Breast epithelium (tissue), 4 donors: ENCODE measurements at places on chromosomes 7 and 10. TPM values are rescaled to one million over a fixed set of nuclear protein-coding genes. Genes with fewer than 3 reads are reported as not detected.

DNA sequence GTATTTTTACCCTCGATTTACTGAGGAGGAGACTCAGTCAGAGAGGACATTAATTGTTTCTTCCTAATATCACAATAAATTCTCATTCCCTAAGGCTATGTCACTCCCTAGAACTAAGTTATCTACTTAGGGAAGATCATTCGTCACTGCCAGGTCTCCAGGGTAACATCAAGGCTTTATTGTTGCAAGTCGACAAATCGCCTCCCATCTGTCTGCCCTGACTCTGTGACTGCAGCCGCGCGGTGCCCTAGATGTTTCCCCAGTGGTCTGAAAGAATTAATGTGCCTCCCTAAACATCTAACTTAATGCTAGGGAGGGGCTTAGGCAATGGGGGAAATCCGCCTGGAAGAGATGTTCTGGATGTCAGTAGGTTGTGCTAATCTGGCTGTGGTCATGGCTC lies 558.8 kb upstream of the C7orf33 start:
- no peaks in the 10 kb centered on the region for H3K27me3 ChIP-seq
- no peaks in the 10 kb centered on the region for H3K36me3 ChIP-seq
- H3K4me1 ChIP-seq = no peaks in the 10 kb centered on the region
- DNase-seq = no peak

The OR9A2 gene
- total RNA-seq = 2.0 TPM

GRCh38 chr10:52621635-52622079 lies 150.9 kb downstream of the MBL2 start:
- H3K4me3 ChIP-seq = no peak overlapping the region
- H3K27me3 ChIP-seq = no peaks in the 10 kb centered on the region
- H3K27ac ChIP-seq = no peak overlapping the region
- H3K36me3 ChIP-seq = no peaks in the 10 kb centered on the region

DNA sequence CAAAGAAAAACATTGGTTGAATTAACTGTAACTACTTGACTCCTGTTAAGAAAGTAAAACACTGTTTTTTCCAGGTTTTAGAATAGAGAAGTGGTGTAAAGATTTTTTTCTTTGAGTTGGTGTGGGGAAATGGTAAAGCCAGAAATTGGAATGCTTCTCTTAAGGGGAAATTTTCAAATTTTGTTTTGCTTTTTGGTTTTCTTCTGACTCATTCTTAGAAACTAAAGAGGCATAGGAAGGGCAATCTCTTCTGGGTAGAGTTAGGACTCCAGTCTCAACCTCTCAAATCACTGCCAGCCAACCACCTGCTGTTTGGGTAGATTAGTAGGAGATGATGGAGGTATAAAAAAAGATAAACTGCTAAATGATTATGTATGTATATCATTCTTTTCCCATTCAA lies 47.7 kb upstream of the STRIP2 start:
- DNase-seq = no peak
- no peak overlapping the region for H3K4me3 ChIP-seq

GRCh38 chr10:35043796-35044344 lies 46.3 kb downstream of the CUL2 start:
- H3K27ac ChIP-seq = no peak overlapping the region
- H3K27me3 ChIP-seq = no peaks in the 10 kb centered on the region
- DNase-seq = no peak
- H3K4me1 ChIP-seq = no peaks in the 10 kb centered on the region

GRCh38 chr10:24408365-24408764 lies 199.4 kb downstream of the KIAA1217 start:
- H3K4me1 ChIP-seq = no peaks in the 10 kb centered on the region
- H3K36me3 ChIP-seq = no peaks in the 10 kb centered on the region
- no peak for DNase-seq
- no peak overlapping the region for H3K4me3 ChIP-seq
- H3K27ac ChIP-seq = no peak overlapping the region

DNA sequence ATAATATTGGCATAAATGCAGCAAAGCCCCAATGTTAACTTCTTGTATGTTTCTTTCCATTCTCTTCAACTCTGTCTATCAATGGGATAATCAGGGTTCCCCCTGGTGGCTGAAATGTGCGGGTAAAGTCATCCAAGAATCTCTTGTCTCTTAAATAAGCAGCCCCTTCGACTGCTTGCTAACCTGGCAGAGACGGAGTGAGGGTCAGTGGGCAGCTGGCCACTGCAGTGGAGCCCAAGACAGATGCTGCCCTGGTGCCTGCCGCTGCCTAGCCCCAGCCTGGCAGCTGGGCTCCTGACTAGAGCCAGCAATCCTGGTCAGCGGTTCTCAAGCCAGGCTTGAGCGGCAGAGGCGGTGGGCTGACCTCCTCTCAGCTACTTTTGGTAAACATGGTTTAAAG lies 248.9 kb downstream of the COBL start:
- DNase-seq = peak; percentile 56
- no peaks in the 10 kb centered on the region for H3K36me3 ChIP-seq
- H3K4me3 ChIP-seq = no peak overlapping the region
- H3K27ac ChIP-seq = no peak overlapping the region

- no peak overlapping the region for H3K27ac ChIP-seq
- H3K36me3 ChIP-seq = no peaks in the 10 kb centered on the region
- no peak for DNase-seq
- H3K4me3 ChIP-seq = no peak overlapping the region
Observed at GRCh38 chr10:90245623-90246022, 544.2 kb downstream of the KIF20B start.

DNA sequence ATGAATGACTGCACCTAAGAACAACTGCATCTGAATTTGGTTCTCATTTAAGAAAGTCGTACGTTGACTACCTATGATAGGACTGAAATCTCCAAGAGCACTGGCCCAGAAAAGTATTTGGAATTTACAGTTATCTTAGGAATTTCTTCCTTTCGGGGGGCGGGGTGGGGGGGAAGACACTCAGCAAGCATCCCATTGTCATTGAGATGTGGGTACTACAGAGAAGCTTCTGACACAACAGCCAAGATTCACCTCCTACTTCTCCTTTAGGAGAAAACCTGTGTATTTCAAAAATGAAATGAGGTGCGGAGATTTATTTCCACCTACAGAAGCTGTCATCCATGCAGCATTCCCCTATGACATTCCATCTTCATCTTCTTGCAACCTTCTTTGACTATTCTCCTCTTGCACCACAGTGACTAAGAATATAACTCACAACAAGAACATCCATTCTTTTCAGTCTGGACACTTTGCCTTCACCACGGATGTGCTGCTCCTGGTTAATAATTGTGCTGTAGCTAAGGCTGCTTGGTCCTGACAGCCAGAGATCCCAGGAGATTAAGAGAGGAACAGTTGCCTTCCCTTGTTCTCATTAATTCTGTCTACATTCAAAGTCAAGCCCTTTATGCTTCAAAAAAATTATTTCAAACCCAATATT lies 98.4 kb upstream of the FRMD4A start:
- H3K36me3 ChIP-seq = no peaks in the 10 kb centered on the region
- no peaks in the 10 kb centered on the region for H3K4me1 ChIP-seq
- no peak overlapping the region for H3K27ac ChIP-seq
- H3K27me3 ChIP-seq = no peaks in the 10 kb centered on the region
- no peak for DNase-seq

The DPY19L1 gene
- 14.1 TPM for total RNA-seq

The FAM25C gene
- not detected for total RNA-seq

The CFAP69 gene
- 21.8 TPM for total RNA-seq

DNA sequence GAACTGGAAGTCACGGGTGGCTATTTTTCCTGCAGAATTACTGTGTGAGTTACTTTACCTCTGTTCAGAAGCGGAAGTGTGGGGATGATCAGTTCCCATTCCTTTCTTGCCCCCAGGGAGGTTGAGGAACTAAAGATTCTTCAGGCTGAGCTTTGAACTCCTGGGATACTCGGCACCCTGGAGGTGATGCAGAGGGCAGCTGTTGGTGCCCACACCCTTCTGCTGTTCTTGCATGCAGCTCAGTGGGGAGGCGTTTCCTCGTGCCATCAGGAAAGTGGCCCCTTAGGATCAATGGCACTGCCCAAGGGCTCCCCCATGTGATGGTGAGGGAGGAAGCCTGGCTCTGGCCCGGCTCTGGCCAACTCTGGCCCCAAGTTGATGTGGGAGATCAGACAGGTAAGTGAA lies 44.7 kb upstream of the MXI1 start:
- no peak overlapping the region for H3K4me3 ChIP-seq
- peaks cover 8% of the 10 kb centered on the region for H3K27me3 ChIP-seq
- DNase-seq = no peak
- no peaks in the 10 kb centered on the region for H3K4me1 ChIP-seq
- no peaks in the 10 kb centered on the region for H3K36me3 ChIP-seq

GRCh38 chr10:94432443-94432842 lies 30.1 kb downstream of the TBC1D12 start:
- DNase-seq = no peak
- H3K27ac ChIP-seq = no peak overlapping the region
- H3K4me3 ChIP-seq = no peak overlapping the region

The XRCC2 gene
- 2.2 TPM for total RNA-seq

DNA sequence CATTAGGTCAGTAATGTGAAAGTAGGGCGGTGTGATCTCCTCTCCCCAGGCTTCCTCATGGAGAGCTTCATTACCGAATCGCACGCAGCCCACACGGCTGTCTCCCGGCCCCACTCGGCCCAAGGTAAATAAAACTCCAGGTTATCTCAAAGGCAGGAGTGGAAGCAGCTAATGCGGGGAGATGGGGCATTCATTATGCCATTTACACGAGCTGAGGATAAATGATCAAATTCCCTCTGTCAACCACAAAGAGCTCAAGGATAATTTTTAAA lies 93.5 kb downstream of the ADARB2 start:
- no peak overlapping the region for H3K4me3 ChIP-seq
- H3K4me1 ChIP-seq = no peaks in the 10 kb centered on the region
- H3K27ac ChIP-seq = no peak overlapping the region
- H3K27me3 ChIP-seq = peaks cover 35% of the 10 kb centered on the region
- H3K36me3 ChIP-seq = no peaks in the 10 kb centered on the region
- DNase-seq = no peak

DNA sequence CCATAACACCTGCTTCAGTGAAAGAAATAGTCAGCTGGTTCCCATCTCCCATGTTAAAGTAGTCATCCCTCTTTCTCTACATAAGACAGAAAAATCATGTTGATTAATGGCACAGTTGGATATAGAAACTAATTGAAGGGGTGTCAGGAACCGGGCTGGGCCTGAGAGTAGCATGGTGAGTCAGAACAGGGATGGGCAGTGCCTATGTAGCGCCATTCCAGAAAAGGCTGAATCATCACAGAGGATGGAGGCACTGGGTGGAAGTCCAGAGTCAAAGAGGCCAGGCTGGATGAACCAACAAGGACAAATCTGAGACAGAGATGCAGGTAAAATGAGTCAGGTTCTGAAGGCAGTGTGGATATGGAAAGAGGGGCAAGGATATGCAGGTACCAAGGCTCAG lies 201.2 kb downstream of the LHFPL3 start:
- no peak overlapping the region for H3K4me3 ChIP-seq
- DNase-seq = no peak
- H3K4me1 ChIP-seq = no peaks in the 10 kb centered on the region
- H3K27ac ChIP-seq = no peak overlapping the region
- no peaks in the 10 kb centered on the region for H3K27me3 ChIP-seq
